ENCODE measurements at places on chromosomes 16 and 17.

GRCh38 chr17:61511480-61512182, 59.4 kb downstream of the TBX4 start:
- no peak for DNase-seq

DNA sequence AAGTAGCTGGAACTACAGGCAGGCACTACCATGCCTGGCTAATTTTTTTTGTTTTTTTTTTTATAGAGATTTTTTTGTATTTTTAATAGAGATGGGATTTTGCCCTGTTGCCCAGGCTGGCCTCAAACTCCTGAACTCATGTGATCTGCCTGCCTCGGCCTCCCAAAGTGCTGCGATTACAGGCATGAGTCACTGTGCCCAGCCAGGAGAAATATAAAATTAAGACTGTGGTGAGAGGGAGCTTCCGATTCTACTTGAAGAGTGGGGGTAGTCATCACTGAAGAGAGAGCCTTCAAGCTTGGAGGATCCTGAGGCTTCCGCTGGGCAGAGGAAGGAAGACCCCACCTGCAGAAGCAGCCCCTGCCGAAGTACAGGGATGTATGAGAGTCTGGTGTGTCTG, 34.4 kb upstream of the RGS9 start:
- no peak for DNase-seq

GRCh38 chr17:49680314-49680713, 2.4 kb upstream of the SPOP start:
- no peak for DNase-seq

DNA sequence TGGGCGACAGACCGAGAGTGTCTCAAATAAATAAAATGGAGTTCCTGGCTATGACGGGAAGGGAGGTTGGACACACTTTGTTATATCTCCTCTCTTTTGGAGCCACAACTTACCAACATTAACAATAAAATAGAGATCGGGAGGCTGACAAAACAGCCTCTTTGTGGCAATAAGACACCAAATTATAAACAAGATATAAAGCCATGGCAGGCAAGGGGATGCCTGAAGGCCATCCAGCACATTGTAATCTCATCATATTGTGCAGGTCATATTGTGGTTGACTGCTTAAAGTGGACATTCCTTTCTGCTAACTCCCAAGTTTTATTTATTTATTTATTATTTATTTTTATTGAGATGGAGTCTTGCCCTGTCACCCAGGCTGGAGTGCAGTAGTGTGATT, 59.9 kb upstream of the MGAT5B start:
- DNase-seq, result no peak

DNA sequence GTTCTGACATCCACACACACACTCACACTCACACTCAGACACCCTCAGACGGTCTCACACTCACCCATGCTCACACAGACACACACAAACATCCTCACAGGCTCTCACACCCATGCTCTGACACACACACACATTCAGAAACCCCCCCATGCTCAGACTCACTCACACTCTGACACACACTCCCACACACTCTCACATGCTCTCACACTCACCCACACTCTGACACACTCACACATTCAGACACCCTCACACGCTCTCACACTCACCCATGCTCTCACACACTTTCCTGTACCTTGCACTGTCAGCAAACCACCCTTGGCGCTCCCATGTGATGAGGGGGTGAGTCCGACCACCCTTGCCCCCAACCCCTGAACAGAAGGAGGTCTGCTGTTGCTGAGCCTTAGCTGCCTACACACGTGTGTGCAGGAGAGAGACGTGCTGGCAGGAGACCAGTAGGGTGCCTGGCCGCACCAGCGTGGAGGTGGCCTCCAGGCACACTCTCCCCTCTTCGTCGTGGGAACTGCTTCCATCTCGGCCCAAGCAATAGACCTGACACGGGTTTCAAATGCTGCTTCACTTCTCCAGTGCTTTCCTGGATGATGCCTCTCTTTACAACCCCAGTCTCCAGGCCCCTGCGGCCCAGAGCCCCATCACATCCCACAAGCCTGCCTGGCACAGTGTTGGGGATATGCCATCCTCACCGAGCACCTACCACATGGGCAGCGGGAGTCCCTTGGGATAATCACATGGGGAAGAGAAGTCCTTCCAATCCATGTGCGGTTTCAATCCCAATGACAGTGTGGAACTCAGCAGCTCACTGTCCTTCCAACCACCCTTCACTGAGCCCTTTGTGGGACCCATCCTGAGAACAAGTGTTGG, 267.8 kb upstream of the FOXF1 start:
- no peak for DNase-seq

GRCh38 chr17:47727704-47728036, 5.4 kb upstream of the TBX21 start:
- DNase-seq, result no peak

DNA sequence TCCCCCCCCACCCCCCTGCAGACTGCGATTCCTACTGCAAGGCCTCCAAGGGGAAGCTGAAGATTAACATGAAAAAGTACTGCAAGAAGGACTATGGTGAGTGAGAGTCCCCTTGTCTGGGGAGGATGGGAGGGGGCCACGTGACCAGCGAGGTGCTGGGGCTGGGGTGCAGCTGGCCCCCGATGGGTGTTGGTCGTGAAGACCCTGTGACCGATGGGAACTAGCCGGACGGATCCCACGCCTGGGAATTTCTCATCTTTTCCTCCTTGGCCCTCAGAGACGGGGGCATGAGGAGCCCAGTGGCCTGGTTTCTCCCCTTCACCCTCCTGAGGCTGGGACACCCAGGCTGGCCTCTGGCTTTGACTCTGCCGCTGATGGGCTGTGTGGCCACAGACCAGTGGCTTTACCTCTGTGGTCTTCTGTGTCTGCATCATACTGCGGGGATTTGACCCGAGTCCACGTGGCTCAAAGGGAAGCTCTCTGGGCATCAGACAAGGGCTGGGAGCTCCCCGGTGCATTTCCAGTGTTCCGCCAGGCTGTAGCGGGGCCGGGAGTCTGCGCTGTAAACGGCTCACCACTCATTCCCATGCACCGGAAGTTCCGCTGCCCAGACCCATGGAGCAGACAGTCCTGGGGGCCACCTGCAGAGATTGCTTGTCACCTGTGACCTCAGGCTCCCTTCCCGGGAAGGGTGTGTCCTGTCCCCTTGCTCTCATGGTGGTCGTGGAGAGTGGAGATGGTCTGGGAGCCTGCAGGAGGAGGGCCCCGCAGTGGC, 200.0 kb downstream of the NTN1 start:
- DNase-seq, result no peak

GRCh38 chr17:68870161-68870826, 84.9 kb downstream of the ABCA8 start:
- DNase-seq, result no peak
